ENCODE measurements at places on chromosomes 2 and 18.

- no peak for DNase-seq
These were observed 28.1 kb downstream of the TCF7L1 start for GRCh38 chr2:85160966-85161960.

- DNase-seq, result no peak
These were observed 174.2 kb upstream of the RBMS1 start for GRCh38 chr2:160667811-160668210.

DNA sequence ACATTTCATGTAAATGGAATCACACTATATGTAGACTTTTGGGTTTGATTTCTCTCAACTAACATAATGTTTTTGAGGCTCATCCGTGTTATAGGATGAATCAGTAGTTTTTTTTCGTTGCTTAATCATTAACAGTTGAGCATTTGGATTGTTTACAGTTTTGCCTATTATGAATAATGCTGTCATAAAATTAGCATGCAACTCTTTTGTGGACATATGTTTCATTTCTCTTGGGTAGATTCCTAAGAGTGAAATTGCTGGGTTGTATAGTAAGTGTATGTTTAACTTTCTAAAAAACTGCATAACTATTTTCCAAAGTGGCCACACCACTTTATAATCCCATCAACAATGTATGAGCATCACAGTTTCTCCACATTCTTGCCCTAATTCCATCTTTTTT lies 7.7 kb upstream of the RHBDD1 start:
- DNase-seq, result no peak

DNA sequence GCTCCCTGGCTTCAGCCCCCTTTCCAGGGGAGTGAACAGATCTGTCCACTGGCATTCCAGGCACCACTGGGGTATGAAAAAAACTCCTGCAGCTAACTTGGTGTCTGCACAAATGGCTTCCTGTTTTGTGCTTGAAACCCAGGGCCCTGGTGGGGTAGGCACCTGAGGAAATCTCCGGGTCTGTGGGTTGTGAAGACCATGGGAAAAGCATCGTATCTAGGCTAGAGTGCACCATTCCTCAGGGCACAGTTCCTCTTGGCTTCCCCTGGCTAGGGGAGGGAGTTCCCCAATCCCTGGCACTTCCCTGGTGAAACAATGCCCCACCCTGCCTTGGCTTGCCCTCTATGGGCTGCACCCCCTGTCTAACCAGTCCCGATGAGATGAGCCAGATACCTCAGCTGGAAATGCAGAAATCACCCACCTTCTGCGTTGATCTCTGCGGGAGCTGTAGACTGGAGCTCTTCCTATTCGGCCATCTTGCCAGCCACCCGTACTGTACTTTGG lies 34.1 kb downstream of the TFPI start:
- DNase-seq, result no peak

- DNase-seq, result no peak
These were observed 156.7 kb downstream of the TPO start for GRCh38 chr2:1569879-1570450.

DNA sequence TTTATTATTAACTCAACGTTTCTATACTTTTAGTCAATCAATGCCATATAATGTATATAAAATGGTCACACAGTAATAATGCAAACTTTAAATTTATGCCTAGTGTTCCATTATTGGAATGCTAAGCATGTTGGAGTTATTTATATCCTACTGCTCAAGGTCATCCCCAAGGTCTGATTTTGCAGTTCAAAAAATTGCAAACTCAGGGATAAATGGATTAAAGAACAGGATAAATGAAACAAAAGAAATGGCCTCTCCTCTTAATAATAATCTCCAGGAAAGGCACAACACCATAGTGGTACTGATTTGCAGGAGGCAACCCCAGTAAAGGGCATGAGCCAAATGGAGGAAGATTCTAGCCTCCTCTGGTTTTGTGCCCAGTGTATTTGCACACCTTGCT lies 436.4 kb downstream of the EPHA4 start:
- no peak for DNase-seq

DNA sequence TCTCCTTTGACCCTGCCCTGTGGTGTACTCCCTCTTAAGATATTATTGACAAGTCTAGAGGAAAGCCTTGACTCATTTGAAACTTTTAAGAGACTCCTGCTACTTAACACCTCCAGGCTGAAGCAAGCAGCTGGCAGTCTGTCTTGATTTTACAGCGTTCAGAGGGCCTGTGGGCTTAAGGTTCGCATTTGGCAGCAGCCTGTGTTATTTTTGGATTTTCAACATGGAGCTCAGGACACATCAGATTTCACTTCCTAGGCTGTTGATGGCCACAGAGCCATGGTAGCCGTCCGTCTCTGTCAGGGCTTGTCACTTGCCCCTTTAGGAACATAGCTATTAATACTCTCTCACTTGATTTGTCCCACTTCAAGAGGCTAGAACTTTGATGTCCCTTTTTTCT lies 73.6 kb downstream of the VWA3B start:
- DNase-seq, result no peak

DNA sequence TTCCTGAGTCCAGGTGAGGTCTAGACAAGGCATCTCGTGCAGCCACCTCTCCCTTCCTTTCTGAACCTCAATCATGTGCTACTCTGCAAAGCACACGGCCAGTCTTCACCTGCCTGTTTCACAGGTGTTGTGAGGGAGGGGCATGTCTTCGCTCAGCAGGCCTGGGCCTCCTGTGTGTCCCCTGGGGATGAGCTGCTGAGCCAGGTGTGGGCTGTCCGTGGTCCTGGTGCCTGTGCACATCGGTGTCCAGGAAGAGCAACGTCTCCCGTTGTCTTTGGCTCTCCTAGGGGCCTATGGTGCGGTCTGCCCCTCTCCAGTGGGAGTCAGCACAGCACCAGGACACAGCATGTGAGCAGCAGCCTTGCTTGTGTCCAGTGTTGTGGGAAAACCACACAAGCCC lies 16.7 kb downstream of the ARHGEF4 start:
- DNase-seq, result no peak

DNA sequence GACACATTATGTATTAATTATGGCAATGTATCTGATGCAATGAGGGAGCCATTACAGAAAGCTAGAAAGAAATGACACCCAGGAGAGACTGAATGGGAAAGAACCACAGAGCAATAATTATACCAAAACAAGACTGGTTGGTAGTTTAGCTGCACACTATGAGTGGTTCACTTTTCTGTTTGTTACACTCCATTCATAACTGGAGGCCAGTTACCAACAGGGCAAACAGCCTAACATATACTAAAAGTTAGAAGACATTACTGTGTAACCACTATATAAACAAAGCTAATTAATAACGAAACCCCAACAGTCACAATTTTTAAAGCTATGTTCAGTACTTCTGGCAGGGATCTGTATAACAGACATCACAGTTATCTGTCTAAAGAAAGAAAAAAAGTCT lies 49.4 kb downstream of the NBAS start:
- no peak for DNase-seq

DNA sequence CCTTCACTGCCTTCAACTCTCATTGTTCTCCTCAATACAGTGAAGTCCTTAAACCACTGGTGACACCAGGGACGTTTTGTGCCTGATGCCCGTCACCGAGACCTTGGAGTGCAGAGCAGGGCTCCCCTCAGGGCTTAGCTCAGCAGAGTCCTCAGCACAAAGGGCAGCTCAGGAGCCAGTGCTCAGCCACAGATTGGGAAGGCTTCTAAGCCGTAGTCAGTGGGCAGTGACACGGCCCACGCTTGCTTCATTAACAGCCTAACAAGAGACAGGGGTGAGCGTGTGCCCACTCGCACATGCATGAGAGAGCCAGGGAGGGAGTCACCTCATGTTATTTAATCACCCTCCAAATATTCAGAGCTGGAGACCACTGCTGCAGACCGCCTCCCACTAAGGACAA lies 137.5 kb downstream of the SH3RF3 start:
- DNase-seq, result no peak

- DNase-seq, result no peak
These were observed 14.0 kb downstream of the POU3F3 start for GRCh38 chr2:104867813-104868504.

DNA sequence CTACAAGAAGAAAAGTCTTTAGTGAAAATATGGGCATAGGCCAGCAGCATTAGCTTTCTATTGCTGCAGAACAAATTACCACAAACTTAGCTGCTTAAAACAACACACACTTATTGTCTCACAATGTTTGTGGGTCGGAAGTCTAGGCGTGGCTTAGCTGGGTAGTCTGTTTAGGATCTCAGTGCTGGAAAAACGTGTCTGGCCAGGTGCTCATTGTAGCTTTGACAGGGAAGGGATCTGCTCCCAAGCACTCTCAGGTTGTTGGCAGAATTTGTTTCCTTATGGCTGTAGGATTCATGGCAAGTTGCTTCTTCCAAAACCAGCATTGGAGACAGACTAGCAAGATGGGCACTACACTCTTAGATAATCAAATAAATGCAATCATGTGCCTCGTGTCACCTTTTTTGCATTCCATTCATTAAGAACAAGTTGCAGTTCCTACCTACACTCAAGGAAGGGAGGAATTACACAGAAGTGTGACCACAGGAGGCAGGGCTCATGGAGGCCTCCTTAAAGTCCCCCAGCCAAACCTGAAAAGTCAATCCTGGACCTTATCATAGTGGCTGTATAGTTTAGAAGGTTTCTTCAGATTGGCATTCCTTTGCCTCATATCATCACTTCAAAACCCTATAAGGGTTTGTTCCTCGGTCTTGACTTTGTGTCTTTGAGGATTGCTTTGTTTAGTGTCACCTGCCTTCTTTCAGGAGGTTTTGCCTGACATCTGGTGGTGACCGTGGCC lies 17.3 kb downstream of the MRPL30 start:
- DNase-seq, result no peak

DNA sequence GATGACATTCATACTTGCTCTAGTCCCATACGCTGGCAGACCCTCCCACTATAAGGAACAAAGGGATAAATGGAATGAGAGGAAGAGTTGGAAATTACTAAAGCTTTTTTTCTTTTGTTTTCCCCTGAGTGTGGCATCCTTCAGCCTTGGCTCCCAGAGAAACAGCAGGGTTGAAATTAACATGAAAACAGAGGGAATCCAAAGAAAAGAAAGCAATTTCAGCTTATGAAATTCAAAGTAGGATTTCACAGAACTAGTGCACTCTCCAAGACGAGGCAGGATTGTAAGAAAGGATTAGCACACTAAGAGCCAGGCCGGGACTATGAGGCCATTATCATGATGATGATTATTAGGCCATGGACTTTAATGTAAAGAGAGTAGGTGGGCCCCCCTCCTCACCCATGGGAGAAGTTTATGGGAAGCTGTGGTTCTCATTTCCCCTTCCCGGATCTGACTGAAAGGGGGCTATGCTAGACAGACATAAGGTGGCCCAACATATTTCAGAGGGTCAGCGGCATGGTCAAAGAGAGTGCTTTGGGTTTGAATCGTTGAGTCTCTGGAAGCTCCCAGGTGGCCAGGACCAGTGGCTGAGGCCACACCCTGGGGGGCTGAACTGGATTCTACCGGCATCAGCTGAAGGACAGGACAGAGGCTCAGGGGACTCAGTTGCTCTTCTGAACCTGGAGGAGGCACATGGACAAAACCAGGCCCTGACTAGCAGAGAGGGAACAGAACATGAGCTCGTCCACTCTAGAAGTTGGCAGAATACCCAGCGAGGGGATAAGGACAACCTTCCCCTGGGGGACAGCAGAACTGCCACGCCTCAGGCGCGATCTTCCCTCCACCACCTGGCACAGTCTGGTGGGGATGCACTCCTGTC lies 100.1 kb upstream of the ARL4C start:
- DNase-seq, result no peak

DNA sequence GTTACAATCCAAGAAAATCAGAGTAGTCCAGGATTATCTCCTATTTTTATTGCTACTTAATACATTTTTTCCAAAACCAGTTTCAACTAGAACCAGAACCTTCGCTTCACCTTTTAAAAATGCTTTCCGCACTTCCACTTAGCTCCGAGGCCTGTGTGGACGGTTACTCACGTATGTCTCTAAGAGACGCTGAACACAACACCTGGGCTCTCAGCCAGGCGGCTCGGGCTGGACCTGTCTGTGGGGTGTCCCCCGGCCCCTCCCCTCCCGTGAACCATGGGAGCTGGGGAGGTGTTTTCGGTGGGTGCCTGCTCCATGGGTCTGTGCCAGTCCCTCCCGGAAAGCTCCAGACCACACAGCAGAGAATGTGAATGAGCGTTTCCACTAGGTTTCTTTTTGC lies 223.8 kb downstream of the GLI2 start:
- DNase-seq, result no peak

DNA sequence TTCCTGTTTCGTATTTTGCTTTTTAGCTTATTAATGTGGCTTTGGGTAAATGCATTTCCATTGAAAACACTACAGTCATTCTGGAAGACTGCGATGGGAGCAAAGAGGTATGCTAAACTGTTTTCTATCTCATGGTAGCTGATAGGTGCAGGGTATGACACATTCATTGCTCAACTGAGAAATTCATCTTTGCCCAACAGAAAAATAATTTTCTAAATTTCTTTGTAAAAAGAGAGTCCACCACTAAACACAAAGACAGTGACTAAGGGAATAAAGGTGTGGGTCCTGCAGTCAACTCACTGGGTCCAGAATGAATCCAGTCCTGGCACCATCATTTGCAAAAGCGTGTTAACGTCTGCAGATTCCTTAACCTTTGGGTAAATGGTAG lies 19.9 kb downstream of the ERMN start:
- DNase-seq, result no peak

DNA sequence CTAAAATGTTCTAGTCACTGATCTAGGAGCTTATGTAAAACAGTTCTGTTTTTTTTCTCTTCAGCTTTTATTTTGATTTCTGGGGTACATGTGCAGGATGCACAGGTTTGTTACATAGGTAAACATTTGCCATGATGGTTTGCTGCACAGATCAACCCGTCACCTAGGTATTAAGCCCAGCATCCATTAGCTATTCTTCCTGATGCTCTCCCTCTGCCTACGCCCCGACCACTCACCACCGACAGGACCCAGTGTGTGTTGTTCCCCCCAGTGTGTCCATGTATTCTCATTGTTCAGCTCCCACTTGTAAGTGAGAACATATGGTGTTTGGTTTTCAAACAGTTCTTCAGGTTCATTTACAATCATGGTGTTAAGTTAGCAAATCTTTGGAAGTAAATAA lies 84.8 kb upstream of the PROKR1 start:
- DNase-seq, result no peak

DNA sequence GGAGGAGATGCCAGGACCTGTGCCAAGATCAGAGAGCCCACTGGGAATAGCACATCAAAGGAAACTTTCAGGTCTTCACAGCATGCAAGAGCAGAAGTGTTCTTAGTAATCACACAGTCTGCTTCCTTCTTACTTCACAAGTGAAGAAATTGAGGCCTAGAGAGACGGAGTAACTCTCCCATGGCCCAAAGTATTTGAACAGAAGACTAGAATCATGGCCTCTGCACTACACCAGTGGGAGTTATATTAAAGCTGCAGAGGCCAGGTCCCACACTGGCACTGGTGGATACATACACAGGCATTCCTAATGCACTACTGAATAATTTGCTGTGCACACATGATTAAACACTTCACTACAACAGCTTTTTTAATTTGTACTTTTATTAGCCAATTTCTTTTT lies 107.6 kb upstream of the RMP24 start:
- no peak for DNase-seq

- DNase-seq, result no peak
These were observed 1.6 kb upstream of the GPR17 start for GRCh38 chr2:127644066-127645025.

Data from midbrain (tissue), 1 donor.